ENCODE measurements at places on chromosomes 11 and 22.

GRCh38 chr11:111344032-111344431 lies 35.0 kb downstream of the POU2AF1 start:
- peak; percentile 78 for DNase-seq

GRCh38 chr11:58060939-58061672 lies 30.4 kb downstream of the OR6Q1 start:
- peak; percentile 24 for DNase-seq

- no peak for DNase-seq
These were observed 56.3 kb upstream of the ADSL start for GRCh38 chr22:40289991-40290459.

DNA sequence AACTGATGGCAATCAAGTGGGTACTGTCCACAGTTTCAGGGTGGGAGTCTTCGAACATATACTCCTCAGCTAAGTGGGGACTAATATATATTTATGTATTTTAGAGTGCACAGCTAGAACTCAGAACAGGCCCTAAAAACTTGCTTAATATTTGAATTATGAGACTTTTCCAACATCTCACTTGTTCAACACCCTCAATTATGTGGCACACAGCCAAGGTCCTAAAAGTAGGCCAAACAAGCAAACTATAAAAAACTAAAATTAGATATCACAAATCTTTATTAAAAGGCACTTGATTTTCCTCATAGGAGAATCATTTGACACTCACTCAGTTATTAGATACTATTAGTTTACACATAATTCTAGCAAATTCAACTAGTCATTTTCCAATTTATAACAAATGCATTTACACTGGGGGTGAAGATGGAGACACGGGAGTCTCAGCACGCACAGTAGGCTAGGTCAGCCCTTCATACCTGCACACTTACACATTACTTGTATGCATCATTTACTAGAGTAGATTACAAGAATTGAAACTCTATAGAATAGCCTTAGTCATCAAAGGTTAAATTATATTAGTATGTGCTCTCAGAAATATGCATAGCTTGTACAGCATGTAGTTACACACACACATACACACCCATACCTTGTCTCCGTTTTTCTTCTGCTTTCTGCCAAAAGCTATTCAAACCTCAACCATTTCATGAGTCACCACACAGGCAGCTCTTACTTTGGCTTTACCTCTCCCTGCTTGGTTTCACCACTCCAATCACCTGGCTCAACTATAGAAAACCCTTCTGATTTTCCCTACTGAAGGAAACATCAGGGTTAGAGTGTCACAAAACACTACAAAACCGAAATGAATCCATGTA lies 171.5 kb downstream of the SBF2 start:
- DNase-seq = peak; percentile 76

DNA sequence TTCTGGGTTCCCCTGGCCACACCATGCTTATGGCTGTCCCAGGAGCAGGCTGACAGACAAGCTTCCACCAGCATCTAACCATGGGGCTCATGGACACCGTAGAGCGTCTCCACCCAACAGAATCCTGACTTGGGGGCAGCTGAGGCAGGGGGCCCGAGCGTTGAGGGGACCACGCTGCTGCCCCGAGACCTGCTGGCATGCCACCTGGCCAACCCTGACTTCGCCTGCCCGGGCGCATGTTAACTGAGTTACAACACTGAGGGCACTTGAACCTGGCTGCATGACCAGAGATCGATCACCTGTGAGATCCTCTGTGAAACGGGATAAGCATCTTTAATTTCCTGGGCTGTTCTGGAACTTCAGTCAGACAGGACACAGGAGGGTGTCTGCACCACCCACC lies 13.7 kb downstream of the PPM1F start:
- DNase-seq = no peak

DNA sequence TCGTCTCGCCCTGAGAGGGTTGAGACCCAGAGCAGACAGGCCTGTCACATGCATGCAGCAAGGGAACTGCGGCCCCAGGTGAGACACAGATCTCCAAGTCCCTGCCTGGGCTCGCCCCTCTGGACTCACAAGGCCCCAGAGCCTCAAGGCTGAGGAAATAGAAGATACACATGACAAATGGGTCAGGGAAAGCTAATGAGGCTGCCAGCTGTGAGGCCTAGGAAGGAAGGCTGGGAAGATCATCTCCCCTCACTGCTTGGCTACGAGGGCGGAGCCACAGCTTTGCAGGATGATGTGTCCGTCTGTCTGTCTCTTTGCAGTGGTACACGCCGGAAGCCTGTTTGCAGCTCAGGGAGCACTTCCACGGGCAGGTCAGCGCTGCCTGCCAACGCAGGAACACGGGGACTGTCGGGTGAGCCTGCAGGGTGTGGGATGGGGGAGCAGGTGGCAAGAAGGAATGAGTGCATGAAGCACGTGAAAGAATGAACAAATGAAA lies 4.5 kb downstream of the RAB36 start:
- DNase-seq = no peak

DNA sequence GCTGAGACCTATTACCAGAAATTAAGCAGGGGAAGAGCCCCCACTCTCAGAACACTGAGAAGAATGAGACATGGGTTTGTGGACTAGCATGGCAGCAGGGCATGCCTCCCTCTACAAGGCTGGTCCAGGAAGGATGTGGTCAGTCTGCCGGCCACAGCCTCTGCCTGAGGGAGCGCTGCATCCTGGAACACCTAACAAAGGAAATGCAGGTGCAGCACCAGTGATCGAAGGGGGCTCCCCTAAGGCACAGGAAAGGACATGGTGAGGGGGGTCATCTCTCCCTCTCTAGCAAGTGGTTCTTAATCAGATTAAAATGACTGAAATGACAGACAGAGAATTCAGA lies 40.6 kb upstream of the ARL14EP start:
- DNase-seq = no peak

- DNase-seq = no peak
These were observed 86.2 kb downstream of the BTBD10 start for GRCh38 chr11:13376838-13377237.

DNA sequence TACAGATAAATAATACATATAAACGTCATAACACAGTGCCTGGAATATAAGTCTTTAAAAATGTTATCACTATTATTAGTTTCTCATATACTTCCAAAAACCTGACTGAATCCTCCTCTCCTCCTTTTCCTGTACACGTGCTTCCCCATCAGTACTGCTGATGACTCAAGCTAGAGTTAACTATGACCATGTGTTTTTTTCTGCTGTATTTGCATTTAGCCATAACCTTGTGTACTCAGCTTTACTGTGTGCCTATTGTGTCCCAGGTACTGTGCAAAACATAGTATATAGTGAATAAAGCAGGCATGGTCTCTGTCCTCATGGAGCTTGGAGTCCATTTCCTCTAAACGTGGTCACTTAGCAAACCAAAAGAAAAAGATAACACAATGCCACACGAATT lies 56.5 kb upstream of the ARHGAP32 start:
- DNase-seq = peak; percentile 77

DNA sequence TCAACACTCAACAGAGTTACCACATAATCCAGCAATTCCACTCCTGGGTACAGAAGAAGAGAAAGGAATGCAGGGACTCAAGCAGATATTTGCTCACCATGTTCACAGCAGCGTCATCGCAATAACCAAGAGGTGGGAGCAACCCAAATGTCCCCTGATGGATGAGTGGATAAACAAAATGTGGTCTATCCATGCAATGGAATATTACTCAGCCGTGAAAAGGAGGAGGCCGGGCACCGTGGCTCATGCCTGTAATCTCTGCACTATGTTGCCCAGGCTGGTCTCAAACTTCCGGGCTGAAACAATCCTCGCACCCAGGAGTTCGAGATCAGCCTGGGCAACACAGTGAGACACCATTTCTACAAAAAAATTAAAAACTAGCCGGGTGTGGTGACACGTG lies 131.7 kb downstream of the CTTN start:
- DNase-seq = no peak

DNA sequence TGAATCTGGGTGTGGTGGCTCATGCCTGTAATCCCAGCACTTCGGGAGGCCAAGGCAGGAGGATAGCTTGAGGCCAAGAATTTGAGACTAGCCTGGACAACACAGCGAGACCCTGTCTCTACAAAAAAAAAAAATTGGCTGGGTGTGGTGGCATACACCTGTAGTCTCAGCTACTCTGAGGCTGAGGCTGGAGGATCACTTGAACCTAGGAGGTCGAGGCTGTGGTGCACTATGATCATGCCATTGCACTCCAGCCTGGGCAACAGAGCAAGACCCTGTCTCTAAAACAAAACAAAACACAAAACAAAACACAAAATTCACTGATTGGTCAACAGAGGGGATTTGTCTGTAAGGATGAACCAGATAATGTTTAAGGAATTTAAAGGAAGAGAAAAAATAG lies 113.7 kb downstream of the STIM1 start:
- no peak for DNase-seq

- DNase-seq = no peak
These were observed 22.9 kb downstream of the ZNRF3 start for GRCh38 chr22:28906312-28906711.

DNA sequence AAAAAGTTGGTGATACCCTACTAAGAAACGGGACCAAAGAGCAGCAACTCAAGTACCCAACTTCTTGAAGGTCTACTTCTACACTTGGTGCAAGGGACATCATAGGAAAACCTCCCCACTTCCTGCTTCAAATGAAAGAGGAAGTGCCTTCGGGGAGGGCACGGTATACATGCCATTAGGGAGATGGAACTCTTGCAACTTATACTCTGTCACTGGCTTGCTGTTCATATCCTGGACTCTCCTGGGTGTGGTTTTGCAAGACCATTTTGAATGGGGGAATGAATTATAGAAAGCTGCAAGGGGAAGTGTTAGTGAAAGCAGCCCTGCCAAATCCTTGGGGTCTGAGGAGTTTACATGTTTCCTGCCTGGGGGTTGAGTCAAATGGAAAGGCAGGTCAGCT lies 41.9 kb downstream of the CSNK2A3 start:
- DNase-seq = no peak

DNA sequence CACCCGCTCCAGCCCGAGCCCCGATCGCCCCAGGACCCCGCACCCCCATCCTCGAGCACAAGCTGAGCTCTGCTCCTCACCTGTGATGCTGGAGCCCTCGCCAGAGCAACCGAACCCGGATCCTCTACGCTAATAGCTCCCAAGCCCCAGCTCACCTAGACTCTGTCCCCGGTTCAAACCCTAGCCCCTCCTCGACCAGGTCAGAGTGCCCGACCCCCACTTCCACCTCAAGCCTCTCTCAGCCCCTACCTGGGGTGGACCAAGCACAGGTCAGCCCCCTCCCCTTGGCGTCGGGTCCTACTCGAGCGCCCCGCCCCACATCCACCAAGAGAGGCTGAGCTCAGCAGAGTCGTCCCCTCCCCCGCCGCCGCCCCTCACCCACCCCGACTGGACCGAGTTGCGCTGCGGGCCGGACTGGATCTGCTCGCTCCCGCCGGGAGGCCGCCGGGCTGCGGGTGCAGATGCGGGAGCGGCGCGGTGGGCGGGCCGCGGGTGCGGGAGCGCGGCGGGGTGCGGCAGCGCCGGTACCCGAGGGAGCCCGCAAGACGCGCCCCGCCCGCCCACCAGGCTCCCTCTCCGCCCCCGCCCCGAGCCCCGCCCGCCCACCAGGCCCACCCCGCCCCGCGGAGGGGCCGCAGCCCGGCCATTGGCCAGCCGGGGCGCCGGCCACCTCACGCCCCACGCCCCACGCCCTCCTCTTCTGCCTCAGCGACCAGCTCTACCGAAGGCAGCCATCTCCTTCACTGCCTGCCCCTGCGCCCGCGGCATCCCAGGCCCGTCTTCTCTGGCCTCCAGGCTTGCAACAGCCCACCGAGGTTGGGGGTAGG lies 577 bp upstream of the DKK3 start:
- DNase-seq = peak; percentile 66

GRCh38 chr11:2778630-2779498 lies 79.1 kb upstream of the KCNQ1OT1 start:
- peak; percentile 21 for DNase-seq

DNA sequence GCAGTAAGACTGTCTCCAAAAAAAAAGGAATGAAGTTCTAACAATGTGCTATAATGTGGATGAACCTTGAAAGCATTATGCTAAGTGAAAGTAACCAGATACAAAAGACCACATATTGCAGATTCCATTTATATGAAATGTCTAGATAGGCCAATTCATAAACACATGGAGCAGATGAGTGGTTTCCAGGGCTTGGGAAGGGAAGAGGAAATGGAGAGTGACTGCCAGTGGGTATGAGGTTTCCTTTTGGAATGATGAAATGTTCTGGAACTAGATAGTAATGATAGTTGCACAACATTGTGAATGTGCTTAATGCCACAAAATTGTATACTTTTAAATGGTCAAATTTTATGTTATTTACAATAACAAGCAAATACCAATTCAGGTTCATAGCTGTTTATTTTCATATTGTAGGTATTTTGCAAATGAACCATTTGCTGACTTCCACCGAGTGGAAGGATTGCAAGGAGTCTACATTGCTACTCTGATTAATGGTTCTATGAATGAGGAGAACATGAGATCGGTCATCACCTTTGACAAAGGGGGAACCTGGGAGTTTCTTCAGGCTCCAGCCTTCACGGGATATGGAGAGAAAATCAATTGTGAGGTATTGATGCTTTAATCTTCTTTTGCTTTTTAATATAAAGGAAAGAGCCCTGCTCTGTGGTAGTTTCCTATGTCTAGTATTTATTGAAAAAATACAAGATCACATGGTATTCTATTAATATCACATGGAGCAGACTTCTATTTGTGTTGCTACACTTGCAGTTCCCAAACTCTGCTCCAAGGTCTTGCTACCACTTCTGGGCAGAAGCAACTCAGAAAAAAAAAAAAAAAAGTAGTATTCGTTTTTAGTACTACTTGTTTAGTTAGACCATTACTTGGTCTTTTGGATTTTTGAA lies 67.7 kb upstream of the SORL1-AS1 start:
- DNase-seq = peak; percentile 95

DNA sequence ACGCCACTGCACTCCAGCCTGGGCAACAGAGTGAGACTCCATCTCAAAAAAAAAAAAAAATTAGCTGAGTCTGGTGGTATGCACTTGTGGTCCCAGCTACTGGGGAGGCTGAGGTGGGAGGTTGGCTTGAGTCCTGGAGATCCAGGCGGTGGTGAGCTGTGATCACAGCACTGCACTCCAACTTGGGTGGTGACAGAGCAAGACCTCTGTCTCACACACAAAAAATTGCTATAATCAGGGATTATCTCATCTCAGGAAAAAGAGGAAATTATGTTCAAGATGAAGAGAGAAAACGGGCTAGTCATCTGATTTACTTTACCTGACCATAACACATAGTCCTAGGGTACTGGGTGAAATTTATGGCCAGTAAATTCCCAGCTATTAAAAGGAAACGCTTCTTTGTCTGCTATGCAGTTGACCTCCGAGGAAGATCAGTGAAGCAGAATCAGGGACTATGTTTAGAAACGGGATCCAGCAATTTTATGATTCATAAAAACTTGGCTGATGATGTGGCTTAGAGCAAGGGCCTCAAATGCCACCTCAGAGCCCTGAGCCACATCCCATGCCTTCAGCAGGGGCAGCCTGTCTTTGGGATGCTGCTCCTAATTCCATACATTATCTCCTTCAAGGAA lies 386.2 kb downstream of the NTM start:
- peak; percentile 66 for DNase-seq

GRCh38 chr11:71505781-71506180 lies 21.3 kb upstream of the KRTAP5-7 start:
- no peak for DNase-seq

DNA sequence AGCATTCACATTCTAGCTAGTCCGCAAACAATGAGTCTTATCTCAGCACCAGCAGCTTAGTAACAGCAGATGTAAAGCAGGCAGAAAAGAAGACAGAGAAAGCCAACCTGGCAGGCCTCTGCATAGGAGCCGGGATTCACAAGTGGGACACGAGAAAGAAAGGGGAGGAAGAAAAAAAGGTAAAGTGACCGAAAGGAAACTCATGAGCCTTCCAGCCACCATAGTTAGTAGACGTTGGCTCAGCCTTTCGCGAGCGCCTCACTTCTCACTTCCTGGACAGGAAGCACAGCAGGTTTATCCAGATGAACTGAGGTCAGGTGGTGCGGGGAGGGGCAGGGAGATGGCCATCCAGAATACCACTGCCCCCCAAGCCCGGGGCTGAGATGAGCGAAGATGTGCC lies 19.7 kb upstream of the KAT5 start:
- no peak for DNase-seq

Data from fibroblast of skin of abdomen (primary cell).